ENCODE measurements at places on chromosomes 16 and 17. TPM values are rescaled to one million over a fixed set of nuclear protein-coding genes. Genes with fewer than 3 reads are reported as not detected.

MT4 gene
- not detected for total RNA-seq

SYCE1L gene
- total RNA-seq: 9.2 TPM

DNA sequence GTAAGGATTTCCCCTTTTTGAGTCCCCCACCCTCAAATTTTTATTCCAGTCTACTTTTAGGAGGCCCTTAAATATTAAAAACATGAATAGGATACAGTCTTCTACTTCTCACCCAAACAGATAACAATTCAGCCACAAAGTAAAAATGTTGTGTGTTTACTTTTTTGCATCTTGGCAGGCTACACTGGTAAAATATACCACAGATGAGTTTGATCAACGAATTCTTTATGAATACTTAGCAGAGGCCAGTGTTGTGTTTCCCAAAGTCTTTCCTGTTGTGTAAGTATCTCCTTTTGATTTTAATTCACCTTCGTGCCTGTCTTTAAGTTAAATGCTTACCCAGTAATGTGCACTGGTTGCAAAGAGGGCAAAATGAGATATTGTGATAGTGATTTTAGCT, 34.4 kb upstream of the RAB11FIP4 start:
- no peak for DNase-seq

GRCh38 chr16:3478242-3478925, 16.9 kb downstream of the C16orf90 start:
- DNase-seq: no peak
